ENCODE measurements at places on chromosomes 5 and 9.

- no peak for ATAC-seq
These were observed 20.2 kb upstream of the ALDOB start for GRCh38 chr9:101455656-101456240.

DNA sequence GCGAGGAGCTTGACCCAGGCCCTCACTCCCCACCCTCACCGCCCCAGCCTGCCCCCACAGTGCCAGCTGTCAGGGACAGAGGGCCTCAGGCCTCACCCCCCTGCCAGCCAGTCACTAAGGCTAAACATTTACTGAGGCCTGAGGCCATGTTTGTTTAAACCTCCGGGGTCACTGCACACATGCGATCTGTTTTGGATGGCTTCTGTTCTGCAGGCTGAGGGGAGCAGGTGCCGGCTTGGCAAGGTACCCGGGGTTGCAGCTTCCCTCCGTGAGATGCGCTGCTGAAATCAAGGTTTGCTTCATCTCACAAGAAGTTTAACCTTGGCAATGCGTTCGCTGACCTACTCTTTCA, 103.3 kb upstream of the BOD1 start:
- ATAC-seq, result no peak

DNA sequence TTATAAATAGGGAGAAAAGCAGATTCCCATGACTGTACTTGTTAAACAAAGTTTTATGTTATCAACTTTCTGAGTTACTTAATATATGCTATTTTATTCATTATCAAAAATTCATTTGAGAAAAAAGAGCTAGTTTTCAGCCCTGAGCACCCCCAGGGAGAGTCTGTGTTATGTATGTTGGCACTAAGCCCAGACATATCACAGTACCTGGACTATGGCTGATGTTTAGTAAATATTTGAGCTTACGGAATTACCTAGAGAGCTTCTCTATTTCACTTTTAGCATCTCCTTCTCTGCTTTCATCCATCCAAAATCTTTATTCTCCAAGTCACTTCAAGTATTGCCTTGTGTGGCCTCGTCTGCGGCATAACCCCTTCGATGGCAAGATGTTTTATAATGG, 225.9 kb upstream of the PCSK5 start:
- ATAC-seq, result no peak

GRCh38 chr9:121650217-121651007, 1.0 kb upstream of the DAB2IP start:
- no peak for ATAC-seq

- ATAC-seq, result no peak
These were observed 345.5 kb upstream of the PTGER4 start for GRCh38 chr5:40334242-40334635.

GRCh38 chr9:119078015-119078414, 291.2 kb downstream of the BRINP1 start:
- ATAC-seq, result no peak

- ATAC-seq, result no peak
These were observed 96.7 kb upstream of the RETREG1 start for GRCh38 chr5:16713386-16713928.

DNA sequence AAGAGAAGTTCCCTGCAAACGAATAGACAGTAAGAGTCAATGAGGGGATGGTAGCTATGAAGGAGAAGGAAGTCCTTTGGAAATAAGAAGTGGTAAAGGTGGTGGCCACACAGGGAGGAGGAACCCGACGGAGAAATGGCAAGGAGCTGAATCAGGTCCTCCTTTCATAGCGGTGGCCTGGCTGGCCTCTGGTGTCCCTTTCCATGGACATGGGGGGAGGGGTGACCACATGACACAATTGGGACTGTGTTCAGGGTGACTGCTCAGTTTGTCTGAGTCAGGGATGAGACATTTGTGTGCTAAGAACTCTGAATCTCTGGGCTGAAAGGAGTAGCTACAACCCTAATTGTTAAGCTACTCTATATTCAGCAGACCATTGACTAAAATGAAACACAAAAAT, 28.7 kb upstream of the TIMD4 start:
- no peak for ATAC-seq

- peak; percentile 62 for ATAC-seq
These were observed 6.5 kb downstream of the ADAMTS13 start for GRCh38 chr9:133428617-133429101.

GRCh38 chr5:5314626-5315025, 107.9 kb upstream of the ICE1 start:
- no peak for ATAC-seq

- no peak for ATAC-seq
These were observed 409.9 kb upstream of the ADAMTS16 start for GRCh38 chr5:4730279-4730678.

DNA sequence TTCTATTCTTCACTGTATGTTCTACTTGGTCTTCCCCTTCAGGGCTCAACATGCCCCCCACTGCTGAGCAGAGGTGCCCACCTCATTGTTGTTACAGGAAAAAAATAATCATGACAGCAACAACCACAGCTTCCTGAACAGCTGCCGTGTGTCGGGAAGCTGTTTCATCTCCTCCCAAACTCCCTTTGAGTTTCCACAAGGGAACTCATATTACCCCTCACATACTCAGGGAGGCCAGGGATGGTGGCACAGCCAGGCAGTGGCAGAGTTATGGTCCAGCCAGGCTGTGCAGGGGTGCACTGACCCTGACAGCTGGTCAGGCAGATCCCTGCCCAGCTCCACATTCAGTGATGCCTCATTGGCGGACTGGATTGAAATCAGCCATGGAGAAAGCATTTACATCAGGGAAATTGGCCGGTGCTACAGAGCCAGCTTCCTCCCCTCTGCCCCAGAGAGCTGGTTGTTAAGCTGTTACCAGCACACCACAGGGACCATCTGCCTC, 37.3 kb downstream of the SARDH start:
- ATAC-seq, result peak; percentile 34

- no peak for ATAC-seq
These were observed 275.0 kb downstream of the PLK2 start for GRCh38 chr5:58184910-58185309.

DNA sequence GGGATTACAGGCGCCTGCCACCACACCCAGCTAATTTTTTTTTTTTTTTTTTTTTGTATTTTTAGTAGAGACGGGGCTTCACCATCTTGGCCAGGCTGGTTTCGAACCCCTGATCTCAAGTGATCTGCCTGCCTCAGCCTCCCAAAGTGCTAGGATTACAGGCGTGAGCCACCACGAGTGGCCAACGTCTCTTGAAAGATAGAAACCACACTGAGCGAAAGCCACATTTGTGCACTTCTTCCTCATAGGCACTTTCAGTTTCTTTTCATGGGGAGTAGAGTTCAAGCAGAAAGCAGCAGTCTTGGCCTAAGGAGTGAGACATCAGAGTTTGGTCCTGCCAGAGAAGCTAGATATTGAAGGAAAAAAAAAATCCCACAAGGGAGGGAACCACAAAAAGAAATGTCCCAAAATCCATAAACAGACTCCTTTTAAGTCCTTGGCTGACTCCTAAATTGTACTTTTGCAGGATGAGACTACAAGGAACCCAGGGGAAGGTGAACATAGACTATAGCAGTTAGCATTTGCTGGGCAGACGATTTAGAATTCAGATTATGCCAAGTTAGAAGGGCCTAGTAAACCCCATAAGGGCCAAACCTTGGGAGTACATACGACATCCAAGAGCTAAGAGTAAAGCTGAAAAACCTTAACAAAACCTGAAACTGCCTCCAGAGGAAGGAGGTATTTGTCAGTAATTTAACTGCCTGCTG, 43.9 kb upstream of the GLIPR2 start:
- ATAC-seq, result peak; percentile 94

DNA sequence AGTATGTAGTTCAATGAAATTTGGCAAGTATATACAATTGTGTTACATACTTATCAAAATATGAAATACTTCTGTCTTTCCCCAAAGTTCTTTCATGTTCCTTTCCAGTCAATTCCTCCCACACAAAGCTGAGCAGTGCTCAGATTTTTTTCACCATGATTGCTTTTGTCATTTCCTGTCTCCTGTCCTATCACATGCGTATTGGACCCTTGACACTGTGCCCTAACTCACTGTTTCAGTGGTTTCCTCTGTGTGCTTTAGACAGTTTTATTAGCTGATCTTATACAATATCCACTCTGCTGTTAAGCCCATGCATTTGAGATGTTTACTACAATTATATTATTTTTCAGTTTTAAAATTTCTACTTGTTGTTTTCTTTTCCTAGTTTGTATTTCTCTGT, 463.6 kb upstream of the MEF2C start:
- ATAC-seq, result no peak

DNA sequence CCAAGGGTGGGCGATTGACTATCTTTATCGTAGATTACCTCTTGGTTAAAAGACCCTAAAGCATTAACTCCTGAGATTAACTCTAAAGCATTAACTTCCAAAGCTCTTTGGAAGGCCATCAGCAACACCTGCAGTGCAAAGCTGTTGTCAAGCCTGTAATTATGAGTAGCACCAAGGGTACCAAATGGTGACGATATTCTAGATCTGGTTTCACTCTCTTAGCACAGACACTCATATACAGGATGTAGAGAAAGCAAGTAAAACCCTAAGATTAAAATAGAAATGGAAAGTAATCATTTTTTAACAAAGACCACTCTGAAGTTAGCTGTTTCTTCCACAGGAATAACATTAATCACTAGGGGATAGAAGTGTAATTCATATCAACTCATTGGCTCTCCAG, 29.9 kb upstream of the TNFSF8 start:
- no peak for ATAC-seq

All from stimulated activated memory B cell treated with anti-CD40 and anti-IgM and Interleukin-4, amounts not matched to agents 10 μg/mL and 1 μg/mL and 100 μg/mL, for 72 hours (primary cell).